Activated CD4-positive, alpha-beta T cell treated with anti-CD3 and anti-CD28 coated beads for 24 hours (primary cell): ENCODE measurements at places on chromosomes 13 and 19.

- no peak for DNase-seq
These were observed 1.4 kb downstream of the CACNG6 start for GRCh38 chr19:53992815-53993214.

DNA sequence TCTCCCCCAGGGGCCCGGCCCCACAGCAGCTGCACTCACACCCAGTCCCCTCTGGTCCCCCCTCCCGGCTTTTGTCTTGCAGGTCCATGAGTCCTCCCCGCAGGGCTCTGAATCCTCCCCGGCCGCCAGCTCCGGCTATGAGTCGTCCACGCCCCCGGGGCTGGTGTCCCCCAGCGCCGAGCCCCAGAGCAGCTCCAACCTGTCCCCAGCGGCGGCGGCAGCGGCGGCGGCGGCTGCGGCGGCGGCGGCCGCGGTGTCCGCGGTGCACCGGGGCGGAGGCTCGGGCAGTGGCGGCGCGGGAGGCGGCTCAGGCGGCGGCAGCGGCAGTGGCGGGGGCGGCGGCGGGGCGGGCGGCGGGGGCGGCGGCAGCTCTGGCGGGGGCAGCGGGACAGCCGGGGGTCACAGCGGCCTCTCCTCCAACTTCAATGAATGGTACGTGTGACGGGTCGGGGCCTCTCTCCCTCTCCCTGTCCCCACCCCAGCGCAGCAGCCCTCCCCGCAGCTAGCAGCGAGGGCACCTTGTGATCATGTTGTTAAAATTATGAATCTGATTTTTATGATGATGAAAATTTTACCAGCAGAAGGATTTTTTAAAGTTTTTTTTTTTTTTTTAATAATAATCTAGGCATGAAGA is 3.8 kb downstream of the ZIC2 start:
- DNase-seq: no peak

GRCh38 chr13:75481176-75482069 is 546 bp downstream of the TBC1D4 start:
- DNase-seq: peak; percentile 1

DNA sequence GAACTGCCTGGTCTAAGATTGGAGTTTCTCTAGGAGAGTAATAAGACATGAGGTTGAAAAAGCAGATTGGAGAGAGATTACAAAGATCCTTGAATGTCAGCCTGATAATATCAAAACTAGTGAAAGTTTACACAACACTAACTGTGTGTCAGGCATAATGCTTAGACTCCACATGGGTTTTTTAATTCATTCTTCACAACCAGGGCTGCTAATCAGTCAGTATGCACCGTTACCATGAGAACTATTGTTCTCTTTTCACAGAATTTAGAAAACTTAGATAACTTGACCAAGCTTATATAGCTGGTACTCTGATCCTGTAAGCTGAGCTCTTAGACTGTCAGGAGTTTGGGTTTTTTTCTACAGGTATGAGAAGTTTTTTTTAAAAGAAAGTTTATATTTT is 46.6 kb upstream of the TSC22D1 start:
- no peak for DNase-seq

- no peak for DNase-seq
These were observed 16.3 kb downstream of the ZNF823 start for GRCh38 chr19:11722414-11722813.

DNA sequence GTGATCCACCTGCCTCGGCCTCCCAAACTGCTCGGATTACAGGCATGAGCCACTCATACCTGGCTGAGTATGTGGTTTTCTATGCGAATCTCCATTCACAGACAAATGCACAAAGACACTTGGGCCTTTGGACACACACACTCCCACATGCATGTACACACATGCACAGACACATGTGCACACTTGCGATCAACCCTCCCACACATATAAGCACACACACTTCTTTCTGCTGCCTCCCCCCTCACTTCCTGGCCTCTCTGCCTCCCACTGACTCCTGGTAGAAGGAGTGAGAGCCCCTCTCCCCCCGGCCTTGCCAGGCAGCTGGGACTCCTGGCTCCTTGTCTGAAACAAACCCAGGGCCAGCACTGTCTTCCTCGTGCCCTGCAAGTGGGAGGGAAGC is 29.3 kb upstream of the PLEKHF1 start:
- DNase-seq: no peak

DNA sequence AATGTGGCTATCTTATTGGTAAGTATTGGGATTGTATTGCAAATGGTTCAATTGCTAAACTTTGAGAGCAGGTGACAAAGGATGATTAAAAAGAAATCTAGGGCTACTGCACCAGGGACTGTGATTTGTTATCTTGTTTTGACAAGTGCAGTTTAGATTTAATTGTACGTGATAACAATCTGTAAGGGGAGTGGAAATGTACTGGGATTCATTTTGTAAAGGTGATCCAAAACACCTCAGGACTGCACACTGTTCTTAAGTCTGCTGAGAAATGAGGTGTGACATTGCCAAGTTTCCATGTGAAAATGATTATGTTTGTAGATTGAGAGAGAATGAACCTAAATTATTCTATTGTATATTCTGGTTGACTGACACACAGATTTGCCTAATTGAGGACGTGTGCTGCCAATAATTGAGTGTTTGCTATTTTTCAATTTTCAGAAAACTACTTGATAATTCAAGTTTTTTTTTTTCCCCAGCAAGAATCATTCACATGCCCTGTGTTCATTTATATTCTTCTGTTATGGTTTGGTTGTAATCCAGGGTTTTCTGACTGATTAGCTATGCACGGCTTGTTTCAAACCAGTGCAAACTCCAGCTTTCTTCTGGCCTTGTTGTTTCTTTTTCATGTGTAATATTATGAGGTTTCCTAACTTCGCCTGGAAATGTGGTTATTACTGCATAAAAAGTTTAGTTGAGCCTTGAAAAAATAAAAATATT is 308.0 kb downstream of the OLFM4 start:
- DNase-seq: no peak

- DNase-seq: no peak
These were observed 39.6 kb downstream of the CHST8 start for GRCh38 chr19:33661336-33661735.

DNA sequence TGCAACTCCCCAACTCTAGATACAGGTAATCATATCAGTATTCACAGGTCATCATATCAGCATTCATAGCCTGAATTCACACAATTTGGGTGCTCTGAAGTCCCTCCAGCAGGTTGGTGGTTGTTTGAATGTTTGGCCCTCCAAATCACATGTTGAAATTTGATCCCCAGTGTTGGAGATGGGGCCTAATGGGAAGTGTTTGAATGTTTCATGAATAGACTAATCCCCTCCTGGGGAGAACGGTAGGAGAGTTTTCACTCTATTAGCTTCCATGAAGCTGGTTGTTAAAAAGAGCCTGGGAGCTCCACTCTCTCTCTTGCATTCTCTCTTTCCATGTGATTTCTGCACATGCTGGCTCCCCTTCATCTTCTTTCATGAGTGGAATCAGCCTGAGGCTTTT is 288.6 kb upstream of the PCDH9 start:
- no peak for DNase-seq

DNA sequence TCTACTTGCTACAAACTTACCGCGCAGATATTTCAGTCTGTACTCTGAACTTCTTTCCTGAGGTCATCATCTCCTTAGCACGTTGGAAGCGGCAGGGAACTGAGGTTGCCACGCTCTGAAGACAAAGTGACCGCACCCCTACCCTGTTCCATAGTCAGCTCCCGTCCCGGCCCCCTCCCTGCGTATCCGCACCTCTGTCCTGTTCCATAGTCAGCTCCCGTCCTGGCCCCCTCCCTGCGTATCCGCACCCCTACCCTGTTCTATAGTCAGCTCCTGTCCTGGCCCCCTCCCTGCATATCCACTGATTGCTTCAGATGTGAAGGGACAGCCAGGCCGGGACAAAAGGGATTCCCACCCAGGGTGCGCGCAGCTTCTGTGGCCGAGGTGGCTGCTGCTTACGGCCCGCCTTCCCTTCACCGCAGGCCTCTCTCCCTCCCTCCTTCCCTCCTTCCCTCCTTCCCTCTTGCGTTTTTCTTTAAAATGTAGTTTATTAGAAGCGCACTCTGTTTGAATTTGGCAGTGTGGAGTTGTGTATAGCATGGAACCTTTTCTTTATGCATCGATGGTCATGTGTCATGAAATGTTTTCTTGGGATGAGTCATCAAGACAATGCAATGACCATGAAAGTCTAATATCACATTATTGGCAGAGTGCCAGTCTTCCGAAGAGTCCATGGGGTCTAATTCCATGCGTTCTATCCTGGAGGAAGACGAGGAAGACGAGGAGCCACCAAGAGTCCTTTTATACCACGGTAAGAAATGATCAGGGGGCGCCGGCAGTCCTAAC is 21.9 kb upstream of the NDUFS7 start:
- DNase-seq: no peak

DNA sequence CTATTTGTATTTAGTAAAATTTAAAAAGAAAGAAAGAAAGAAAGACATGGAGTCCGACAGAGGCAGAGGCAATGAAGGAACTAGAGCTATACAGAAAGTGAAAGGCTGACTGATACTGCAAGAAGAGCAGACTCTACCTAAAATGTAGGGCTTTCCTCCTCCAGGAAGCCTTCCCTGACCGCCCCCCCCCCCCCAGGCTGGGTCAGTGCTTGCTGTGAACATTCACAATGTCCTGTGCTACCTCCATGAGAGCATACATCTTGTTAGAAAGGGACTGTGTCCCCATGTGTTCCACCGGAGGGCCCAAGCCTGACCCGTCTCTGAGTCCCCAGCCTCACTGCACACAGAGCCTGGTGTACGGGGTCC is 5.7 kb upstream of the CA11 start:
- DNase-seq: no peak

- DNase-seq: no peak
These were observed 160.1 kb downstream of the SPRY2 start for GRCh38 chr13:80180740-80181355.

DNA sequence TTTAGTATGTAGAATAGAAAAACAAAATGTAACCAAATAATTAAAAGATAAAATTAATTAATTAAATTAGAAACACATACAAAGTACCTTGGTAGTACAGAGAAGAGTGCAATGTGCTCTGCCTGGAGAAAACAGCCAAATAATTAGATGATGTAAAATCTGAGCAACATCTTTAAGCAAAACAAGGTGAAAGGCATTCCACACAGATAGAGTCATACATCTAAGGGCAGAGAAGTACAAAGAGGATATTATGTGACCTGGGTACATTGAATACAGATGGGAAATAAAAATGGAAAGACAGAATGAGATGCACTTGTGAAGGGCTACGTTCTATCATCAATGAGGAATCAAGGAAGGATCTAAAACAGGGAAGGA is 25.2 kb upstream of the FNDC3A start:
- DNase-seq: no peak

DNA sequence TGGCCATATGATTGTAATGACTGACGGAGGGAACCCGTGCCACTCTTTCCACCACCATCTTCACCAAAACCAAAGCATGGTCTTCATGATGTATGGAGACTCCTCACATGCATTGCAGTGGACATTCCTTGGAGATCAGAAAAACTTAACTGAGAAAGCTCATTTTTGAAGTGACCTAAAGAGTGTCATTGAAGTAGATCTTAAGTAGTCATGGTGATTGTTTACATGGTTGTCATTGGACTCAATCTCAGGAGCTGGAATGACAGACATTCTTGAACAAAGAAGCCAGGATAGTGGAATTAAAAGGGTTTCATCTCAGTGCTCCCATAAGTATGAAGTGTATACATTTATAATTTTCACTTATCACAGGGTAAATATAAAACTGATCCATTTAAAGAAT is 236.7 kb upstream of the IPO5 start:
- no peak for DNase-seq

DNA sequence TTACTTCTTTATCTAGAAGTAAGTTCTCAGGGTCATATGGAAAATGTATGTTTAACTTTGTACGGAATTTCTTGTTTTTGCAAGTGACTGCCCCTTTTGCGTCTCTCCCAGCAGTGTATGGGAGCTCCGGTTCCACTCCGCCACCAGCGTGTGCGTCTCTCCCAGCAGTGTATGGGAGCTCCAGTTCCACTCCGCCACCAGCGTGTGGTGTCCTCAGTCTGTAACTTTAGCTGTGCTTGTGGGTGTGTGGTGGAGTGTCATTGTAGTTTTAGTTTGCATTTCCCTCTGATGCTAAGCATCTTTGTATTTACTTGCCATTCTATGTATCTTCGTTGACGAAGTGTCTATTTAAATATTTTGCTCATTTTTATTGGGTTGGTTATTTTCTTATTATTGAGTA is 2.4 kb downstream of the CUL4A start:
- no peak for DNase-seq

- no peak for DNase-seq
These were observed 26.8 kb upstream of the SACS start for GRCh38 chr13:23460309-23460708.

GRCh38 chr13:99955747-99956472 is 15.7 kb downstream of the ZIC5 start:
- DNase-seq: no peak

DNA sequence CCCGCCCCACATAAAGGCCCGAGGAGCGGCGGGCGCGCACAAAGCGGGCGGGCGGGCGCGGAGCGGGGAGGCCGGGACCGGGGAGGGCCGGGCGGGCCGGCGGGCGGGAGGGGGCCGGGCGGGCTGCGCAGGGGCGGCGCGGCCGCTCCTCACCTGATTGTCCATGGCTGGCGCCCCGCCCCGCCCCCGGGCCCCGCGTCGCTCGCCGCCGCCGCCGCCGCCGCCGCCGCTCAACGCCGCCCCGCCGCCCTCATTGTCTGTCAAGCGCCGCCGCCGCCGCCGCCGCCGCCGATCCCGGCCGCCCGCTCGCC is 200 bp downstream of the MLLT1 start:
- no peak for DNase-seq

DNA sequence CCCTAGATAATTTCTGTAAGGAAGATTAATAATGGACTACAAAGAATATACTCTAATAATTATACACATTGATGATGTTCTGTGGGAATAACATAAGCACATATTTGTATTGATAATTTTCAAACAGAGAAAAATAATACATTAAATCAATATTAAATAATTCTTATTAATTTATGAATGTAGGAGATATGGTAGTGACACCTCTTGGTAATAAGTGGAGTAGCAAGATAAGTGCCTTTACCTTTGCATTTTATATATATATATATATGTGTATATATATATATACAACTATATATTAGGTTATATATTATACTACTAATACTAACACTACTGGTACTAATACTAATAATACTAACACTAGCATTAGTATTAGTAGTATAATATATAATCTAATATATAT is 905.8 kb downstream of the SLITRK1 start:
- no peak for DNase-seq

DNA sequence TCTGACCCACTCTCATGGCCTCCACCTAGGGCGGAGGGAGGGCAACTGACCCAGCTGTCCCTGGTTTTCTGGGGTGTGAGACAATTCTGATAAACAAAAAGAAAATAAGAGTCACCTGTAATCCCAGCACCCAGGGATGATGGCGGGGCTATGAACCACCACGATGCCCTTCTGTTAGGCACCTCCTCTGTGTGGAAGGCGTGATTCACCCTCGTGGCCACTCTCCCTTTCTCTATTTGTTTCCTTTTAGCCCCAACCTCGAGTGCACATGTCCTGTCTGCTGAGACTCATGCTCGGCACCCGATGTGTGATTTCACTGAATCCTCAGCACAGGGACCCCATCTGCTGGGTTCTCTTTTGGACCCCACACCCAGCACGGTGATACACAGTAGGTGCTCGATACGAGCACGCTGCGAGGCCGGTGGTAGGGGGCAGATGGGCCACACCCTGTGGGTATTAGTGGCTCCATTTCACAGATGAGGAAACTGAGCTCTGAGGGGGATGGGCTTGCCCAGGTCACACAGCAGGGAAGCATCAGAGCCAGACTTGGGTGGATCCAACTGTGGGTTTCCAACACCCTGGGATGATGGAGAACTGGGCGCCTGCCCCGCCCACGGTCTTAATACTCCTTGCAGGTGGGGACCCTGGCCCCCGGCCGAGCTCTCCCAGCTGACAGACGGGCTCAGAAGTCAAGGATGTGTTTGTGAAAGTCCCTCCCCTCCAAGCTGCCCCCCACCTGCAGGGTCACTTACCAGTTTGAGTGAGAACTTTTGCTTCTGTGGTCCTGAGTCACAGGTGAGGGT is 24.9 kb downstream of the VRK3 start:
- no peak for DNase-seq
